ENCODE measurements at places on chromosomes 2 and 18. TPM values are rescaled to one million over a fixed set of nuclear protein-coding genes. Genes with fewer than 3 reads are reported as not detected.

DNA sequence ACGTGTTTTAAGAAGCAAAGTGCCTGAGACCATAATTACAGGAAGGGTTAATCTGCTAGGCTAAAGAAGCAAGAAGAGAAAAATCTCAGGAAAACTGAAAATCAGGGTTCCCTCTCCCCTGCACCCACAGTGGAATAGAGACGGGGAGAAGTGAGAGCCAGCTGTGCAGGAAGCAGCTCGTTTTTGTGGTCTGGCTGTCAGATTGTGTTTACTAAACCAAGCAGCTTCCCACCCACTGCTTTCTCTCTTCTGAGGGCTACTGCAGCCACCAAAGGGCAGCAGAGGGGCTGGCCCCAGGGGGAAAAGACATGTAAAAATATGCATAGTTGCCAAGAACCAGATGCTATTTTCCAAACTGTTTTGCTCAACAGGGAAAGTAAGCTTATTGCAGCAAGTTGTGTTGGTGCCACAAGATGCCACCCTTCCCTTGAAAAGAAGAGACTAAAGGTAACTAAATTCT, 72.6 kb upstream of the THUMPD2 start:
- no peak for DNase-seq

GRCh38 chr2:162607915-162608314, 230.7 kb downstream of the KCNH7 start:
- no peak for DNase-seq

GRCh38 chr2:37080689-37081088, 3.5 kb downstream of the HEATR5B start:
- no peak for DNase-seq

DNA sequence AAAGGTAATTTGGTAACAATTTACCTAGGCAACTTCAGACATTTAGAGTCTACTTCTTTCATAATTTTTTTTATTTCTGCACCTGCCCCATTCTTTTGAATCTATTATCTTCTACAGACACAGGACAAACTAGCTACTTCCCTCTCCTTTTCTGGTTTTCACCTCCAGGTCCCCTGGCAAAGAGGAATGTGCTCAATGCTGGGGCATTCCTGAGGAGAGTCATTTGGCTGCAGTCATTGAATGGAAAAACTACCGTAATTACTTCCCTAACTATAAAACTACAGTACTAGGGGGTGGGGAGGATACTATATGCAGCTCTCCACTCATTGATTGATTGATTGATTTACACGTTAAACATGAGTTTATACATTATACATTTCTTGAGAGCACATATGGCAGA, 11.2 kb upstream of the ARHGAP28 start:
- no peak for DNase-seq

- no peak for DNase-seq
Observed at GRCh38 chr18:27366151-27366550, 181.0 kb upstream of the CHST9 start.

DNA sequence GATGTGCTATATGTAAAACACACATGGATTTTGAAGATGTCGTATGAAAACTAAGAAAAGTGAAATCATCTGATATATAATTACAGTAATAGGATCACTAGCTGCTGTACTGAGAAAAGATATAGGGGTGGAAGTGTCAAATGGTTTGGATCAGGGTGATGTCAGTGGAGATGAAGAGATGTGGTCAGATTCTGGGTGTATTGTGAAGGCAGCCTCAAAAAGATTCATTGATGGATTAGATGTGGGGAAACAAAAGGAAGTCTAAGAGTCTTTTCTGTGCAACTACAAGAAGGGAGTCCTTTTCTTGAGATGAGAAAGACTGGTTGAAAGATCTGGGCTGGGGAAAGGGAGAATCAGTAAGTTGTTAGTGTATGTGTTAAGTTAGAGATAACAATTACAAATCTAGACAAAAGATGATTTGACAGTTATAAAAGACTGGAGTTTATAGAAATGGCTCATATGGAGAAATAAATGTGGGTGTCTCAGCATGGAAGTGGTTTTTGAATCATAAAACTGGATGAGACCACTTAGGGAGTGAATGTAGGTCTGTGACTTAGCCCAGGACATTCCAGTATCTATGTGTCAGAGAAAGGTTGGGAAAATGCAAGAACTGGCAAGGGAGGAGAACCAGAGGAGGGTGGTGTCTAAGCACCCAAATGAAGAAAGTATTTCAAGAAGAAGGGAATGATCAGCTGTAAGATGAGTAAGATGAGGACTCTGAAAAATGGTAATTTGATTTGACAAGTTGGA, 347.4 kb downstream of the PARD3B start:
- DNase-seq: no peak

- no peak for DNase-seq
Observed at GRCh38 chr2:64179582-64180321, 35.5 kb upstream of the PELI1 start.

GRCh38 chr2:39127973-39128372, 7.1 kb upstream of the SOS1 start:
- DNase-seq: no peak

The MAB21L4 gene
- not detected for total RNA-seq

Data from cerebellum (tissue), 4 donors.